ENCODE measurements at places on chromosomes 1 and 21.

DNA sequence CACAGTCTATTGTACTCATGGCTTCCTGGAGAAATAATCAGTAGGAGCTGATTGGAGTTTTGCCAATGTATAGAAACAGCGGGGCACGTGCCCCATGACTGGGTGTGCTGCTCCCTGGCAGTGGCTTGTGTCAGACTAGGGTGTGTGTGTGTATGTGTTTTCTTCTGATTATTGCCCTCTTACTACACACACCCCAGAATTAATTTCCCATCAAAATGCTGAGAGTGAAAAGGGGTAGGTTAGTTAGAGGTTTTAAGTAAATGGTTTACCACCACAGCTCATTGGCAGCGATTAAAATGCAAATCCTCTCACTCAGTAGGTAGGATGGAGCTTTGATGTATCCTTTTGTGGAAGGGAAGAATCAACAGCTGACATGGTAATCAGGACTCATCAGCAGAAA lies 29.9 kb downstream of the HHAT start:
- no peak for DNase-seq

DNA sequence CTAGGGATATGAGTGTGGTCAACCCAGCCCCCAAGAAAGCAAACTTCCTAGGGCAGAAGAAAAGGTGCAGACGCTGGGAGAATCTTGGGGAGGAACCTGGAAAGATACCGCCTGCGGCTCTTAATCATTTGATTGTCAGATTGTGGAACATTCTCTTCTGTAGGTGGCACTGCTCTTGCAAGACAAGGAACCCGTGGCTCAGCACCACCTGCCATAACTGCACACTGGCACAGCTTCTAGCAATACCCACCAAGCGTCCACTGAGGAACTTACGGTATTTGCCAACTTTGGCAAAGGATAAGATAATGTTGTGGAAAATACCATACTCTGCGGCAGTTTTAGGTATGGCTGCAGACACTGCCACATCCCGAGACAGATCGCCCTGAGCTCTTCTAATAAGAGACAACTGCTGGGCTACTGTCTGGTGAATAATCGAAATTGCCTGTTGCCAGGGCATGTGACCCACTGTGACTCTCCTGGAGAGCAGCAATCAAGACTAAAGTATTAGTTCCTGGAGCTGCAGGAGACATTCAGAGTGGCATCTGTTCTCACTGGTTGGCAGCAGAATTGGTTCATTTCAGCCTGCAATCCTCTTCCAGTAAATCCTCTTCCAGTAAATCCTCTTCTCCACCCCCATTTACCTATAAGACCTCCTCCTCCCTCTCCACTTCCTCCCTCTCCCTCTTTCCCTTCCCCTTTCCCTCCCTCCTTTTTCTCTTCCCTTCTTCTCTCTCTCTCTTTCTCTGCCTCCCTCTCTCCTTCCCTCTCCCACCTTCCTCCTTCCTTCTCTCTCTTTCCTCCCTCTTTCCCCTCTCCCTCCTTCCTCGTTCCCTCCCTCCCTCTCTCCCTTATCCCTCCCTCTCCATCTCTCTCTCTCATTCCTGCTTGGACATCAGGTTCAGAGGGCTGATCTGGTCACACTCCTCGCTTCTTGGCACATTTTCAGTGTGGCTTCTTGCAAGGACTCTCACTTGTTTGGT lies 49.7 kb upstream of the B3GALT5 start:
- DNase-seq: no peak

DNA sequence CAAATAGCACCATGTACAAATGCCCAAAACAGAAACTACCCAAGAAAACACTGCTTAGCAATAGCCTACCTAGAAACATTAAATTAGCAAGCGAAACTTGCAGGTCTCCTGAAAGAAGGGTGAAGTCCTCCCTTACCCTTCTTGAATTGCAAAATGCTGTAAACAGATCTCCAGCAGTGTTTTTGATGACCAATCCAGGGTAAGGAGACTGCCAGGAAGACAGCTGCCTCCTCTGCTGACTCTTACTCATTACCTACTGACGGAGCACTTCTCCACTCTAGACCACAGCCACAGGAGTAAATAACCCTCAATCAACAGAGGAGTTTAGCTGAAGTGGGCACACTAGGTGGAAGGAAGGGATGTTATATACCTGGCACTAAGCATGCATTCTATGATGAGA lies 32.2 kb upstream of the GADD45A start:
- DNase-seq: no peak

GRCh38 chr1:6454856-6455751 lies 10.9 kb downstream of the TNFRSF25 start:
- peak; percentile 34 for DNase-seq

- DNase-seq: no peak
Observed at GRCh38 chr1:42178249-42178648, 13.7 kb upstream of the GUCA2A start.

- DNase-seq: no peak
Observed at GRCh38 chr1:113021430-113022085, 51.4 kb upstream of the LRIG2 start.
